GM23248 (cell line): ENCODE measurements at places on chromosomes 6 and 20. TPM values are rescaled to one million over a fixed set of nuclear protein-coding genes. Genes with fewer than 3 reads are reported as not detected.

- peak; percentile 81 for DNase-seq
These were observed 656 bp downstream of the RTEL1 start for GRCh38 chr20:63658749-63659187.

The SMAP1 gene
- 18.0 and 20.1 TPM in 2 replicates for polyA plus RNA-seq

The ZSCAN23 gene
- polyA plus RNA-seq = 0.13 and 0.84 TPM in 2 replicates

GRCh38 chr6:15689586-15690482 is 27.0 kb upstream of the DTNBP1 start:
- DNase-seq = peak; percentile 7

DNA sequence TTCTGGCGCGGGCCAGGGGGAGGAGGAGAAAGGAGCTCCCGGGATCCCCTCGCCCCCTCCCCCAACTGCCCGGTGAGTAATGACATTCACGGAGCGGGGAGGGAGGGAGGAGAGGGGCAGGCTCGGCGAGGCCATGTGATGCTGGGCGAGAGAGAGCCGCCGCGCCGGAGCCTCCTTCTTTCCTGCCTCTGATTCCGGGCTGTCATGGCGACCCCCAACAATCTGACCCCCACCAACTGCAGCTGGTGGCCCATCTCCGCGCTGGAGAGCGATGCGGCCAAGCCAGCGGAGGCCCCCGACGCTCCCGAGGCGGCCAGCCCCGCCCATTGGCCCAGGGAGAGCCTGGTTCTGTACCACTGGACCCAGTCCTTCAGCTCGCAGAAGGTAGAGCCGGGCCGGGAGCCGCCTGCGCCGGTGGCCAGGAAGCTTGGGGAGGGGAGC is at the start of gene GDAP1L1:
Gene GDAP1L1 (plus strand): TSS at position 178 of the 441 bp plus-strand sequence. CDS start 27 bp downstream, at position 205.
- DNase-seq = peak; percentile 24

DNA sequence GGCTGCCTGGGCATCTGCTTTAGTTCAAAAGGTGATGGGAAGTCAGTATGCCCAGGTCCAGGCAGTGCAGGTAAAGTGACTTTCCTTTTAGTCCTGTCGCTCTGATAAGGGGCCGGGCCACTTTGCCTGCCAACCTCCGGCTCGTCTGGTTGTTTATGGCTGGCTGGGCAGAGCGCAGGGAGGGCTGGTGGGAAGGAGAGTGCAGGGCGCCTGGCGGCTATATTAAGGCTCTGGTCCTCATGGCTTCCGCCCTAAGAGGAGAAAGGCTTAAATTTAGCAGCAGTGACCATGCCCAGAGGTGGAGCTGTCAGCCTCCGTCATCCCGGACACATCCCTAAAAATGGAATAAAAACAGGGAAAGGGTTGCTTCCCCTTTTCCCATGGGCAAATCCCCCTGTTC is 14.6 kb downstream of the GATA5 start:
- no peak for DNase-seq

The TREM2 gene
- not detected in 2 replicates for polyA plus RNA-seq

DNA sequence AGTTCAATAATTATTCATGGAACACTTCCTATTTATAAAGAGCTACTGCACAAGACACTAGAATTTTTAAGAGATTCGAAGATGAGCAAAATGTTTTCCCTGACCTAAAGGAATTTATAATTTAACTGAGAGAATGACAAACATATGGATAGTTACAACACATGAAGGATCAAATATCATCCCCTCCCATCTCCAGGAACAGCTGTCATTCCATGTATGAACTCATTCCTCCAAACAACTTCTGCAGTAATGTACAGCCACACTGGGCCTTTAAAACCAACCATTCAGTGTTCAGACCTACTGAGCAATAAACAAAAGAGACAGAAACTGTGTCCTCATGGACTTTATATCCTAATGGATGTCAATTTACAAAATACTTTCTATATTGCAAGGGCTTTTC is 87.8 kb downstream of the KIF16B start:
- DNase-seq = no peak

DNA sequence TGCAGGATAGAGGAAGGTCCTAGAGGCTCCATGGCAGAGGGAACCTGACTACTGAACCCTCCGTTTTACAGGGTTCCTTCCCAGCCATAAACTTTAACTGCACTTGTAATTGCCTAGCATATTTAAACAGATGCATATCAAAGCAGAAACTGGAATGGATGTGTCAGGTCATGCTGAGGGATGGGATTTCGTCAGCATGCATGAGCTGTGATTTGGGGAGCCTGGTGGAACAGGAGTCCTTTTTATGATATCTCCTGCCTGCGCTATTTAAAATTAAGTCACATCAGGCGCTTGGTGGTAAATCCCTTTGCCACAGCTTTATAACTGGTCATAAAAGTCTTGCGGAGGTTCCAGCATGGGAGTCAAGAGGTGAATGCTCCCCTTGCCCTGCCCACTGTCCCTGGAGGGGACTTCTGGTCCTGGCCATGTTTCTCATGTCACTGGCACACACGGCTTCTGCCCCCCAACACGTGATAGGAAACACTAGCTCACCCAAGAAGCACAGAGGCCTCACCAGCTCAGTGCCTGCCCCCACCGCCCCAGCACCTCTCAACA is 26.0 kb upstream of the PCMTD2 start:
- DNase-seq = no peak

The NKX2-2 gene
- polyA plus RNA-seq = not detected in 2 replicates

- DNase-seq = peak; percentile 93
These were observed 133.8 kb upstream of the CCN2 start for GRCh38 chr6:132084811-132085509.

GRCh38 chr6:169854083-169854725 is 102.8 kb downstream of the ERMARD start:
- no peak for DNase-seq

The SLC16A10 gene
- not detected in 2 replicates for polyA plus RNA-seq

DNA sequence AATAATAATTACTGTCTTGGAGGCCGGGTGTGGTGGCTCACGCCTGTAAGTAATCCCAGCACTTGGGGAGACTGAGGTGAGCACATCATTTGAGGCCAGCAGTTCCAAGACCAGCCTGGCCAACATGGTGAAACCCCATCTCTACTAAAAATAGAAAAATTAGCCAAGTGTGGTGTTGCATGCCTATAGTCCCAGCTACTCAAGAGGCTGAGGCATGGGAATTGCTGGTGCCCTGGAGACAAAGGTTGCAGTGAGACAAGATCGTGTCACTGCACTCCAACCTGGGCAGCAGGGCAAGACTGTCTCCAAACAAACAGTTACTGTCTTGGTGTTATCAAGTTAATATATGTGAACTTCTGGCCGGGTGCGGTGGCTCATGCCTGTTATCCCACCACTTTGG is 4.9 kb downstream of the RRP36 start:
- DNase-seq = no peak

The AIF1 gene
- polyA plus RNA-seq = not detected in 2 replicates

The CD93 gene
- polyA plus RNA-seq = 0.03 TPM in 1 of 2 replicates, not detected in the other

- no peak for DNase-seq
These were observed 236.9 kb downstream of the EPM2A start for GRCh38 chr6:145498425-145498824.

The SYCP2 gene
- polyA plus RNA-seq = 0.24 and 0.39 TPM in 2 replicates

GRCh38 chr6:151001387-151002056 is 136.0 kb downstream of the MTHFD1L start:
- no peak for DNase-seq

The TRIM26 gene
- polyA plus RNA-seq = 22.9 and 24.7 TPM in 2 replicates

DNA sequence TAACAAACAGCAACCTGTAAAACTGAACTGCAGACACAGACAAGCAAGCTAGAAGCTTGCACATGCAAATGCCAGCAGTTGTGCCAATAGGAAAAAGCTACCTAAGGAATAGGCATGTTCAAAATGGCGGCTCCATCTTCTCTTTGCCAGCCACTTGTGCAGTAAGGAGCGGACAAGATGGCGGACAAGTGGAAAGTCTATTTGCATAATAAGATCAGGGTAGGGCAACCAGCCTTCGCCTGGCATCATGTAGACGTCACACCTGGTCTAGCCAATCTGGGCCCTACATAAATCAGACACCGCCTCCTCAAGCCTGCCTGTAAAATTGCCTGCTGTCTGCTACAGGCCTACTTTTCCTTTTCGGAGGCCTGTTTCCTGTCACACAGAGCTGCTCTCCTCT is 18.0 kb downstream of the C6orf52 start:
- no peak for DNase-seq

The RBM24 gene
- polyA plus RNA-seq = 3.5 and 4.6 TPM in 2 replicates

GRCh38 chr6:170147056-170147787 is 143.7 kb downstream of the DLL1 start:
- DNase-seq = peak; percentile 52

DNA sequence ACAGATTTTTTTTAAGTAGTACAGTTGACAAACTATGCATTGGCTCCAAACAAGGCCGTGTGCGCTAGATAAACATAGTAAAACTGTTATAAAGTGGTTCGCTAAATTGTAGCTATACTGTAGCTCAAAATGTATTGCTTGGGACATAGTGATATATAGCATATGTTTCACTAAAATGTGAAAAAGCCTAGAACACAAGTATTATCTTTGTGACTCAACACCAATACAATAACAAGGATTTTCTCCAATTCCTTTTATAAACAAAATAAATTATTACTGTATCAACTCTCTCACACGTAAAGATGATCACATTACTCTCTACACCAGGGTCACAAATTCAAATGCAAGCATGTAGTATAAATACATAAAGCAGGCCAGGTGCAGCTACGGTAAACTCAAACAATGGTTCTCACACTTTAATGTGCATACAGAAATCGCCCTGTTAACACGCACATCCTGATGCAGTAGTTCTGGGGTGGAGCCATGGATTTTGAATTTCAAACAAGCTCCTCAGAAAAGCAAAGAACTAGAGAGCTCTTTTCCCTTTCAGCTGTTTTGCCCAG is 214.6 kb downstream of the GMDS start:
- DNase-seq = no peak

The DEF6 gene
- polyA plus RNA-seq = 1.3 and 1.7 TPM in 2 replicates

GRCh38 chr20:49461894-49462620 is 20.4 kb downstream of the KCNB1 start:
- DNase-seq = no peak

DNA sequence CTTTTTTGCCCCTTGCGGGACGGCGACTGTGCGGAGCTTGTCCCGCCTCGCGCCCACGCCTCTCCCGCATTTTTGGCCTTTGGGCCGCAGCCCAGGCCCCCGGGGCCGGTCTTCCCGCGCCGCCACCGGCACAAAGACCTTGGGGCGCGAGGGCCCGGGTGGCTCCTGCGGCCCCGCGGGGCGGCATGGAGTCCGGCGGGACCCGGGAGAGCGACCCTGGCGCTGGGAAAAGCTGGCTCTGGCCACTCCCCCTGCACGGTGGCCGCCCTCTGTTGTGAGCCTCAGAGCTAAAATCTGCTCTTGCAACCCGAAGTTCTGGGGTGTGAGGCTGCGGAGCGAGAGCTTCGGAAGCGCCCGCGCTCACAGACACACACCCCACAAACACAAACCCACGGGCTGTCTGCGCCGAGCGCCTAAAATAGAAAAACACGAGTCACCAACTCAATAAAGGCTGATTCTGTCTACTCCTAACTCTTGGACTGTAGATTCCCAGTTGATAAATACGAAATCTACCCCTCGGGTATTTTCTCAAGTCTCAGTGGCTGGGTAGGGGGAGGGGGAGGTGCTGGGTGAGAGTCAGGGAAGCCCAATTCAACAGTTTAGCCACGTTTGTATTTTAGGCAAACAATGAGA is 496 bp upstream of the BEND3 start:
- DNase-seq = peak; percentile 67

DNA sequence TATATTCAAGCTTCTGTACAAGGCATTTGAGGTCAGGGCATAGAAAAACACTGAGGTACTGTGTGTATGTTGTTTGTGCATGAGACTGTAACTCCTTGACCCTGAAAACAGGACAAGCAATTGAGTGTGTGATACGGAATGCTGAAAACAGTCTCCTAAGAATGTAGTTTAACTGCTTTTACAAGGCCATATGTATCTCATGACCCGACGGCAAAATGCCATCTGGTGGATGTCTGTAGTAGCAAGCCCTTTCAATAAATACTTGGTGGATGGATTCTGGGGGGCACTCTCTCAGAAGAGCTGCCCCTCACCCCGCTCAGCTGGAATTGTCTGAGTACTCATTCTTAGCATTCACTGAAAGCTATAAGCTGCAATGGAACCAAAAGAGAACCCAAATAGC is 69.3 kb upstream of the EYS start:
- DNase-seq = no peak

- DNase-seq = peak; percentile 95
These were observed 181.0 kb upstream of the ZNF217 start for GRCh38 chr20:53774461-53775203.

The PI3 gene
- not detected in 2 replicates for polyA plus RNA-seq

- peak; percentile 5 for DNase-seq
These were observed 273.0 kb upstream of the STXBP5 start for GRCh38 chr6:146931214-146931613.
